ENCODE measurements at places on chromosomes 7 and 10.

DNA sequence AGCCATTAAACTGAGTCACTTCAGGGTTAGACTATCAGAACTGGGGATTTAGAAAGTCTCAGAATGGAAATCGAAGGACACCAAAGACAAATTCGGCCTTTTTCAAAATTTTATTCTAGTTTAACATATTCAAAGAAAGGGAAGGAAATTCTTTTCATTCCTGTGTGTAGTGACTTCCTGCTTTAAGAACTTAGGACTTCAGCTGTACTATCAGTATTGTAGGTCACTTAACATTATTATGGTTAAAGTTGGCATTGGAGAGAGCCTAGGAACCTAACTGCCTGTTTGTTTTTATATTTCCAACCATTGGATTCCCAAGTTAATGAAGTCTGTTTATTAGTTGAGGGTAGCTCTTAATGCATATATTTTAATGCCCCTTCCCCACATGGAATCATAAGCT lies 63.7 kb downstream of the PTEN start:
- no peak for DNase-seq

- no peak for DNase-seq
These were observed 11.1 kb upstream of the ACSL5 start for GRCh38 chr10:112362833-112363232.

- DNase-seq: no peak
These were observed 272.6 kb upstream of the NPSR1 start for GRCh38 chr7:34385384-34385783.

DNA sequence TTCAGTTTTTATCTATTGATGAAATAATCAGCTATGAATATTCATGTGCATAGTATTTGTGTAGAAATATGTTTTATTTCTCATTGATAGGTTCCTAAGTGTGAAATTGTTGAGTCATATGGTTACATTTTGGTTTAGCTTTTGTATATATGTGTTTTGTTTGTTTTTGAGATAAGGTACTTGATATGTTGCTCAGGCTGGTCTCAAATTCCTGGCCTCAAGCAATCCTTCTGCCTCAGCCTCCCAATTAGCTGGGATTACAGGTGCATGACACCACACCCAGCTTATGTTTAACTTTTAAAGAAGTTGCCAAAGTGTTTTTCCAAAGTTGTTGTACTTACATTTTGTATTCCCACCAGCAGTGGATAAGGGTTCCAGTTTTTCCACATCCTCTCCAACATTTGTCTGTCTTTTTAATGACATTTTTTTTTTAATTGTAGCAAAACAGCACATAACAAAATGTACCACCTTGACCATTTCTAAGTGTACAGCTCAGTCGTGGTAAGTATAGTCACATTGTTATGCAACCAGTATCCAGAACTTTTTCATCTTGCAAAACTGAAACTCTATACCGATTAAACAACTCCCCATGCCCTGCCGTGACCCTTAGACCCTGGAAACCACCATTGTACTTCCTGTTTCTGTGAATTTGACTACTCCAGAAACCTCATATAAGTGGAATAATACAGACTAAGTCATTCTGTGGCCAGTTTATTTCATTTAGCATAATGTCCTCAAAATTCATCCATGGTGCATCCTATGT lies 12.6 kb upstream of the UBE2D1 start:
- peak; percentile 15 for DNase-seq

- DNase-seq: no peak
These were observed 187.3 kb upstream of the AUTS2 start for GRCh38 chr7:69411018-69411417.

GRCh38 chr7:55260171-55260570 lies 105.0 kb upstream of the LANCL2 start:
- DNase-seq: no peak

GRCh38 chr7:102285540-102286236 lies 980 bp upstream of the SH2B2 start:
- DNase-seq: no peak

Measured in epithelial cell of esophagus (primary cell).